T-helper 2 cell (primary cell): ENCODE measurements at places on chromosomes 12 and 14.

DNA sequence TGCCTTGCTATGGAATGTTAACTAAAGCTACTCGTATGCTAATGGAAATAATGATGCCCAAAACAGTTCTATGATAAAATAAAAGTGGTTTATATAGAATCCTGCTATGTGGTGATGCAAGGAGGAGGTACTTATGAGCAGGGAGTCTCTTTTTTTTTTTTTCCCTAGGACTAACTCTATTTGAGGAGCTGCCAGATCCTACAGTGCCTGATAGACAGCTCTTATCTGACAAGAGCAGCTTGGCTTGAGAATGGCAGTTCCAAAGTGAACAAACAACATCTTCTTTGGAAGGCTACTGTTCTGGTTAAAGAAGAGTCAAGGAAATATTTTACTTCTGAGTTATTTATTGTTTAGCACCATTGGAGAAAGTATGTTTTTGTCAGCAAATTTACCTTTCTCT is 10.2 kb upstream of the ACSM4 start:
- no peak for DNase-seq

DNA sequence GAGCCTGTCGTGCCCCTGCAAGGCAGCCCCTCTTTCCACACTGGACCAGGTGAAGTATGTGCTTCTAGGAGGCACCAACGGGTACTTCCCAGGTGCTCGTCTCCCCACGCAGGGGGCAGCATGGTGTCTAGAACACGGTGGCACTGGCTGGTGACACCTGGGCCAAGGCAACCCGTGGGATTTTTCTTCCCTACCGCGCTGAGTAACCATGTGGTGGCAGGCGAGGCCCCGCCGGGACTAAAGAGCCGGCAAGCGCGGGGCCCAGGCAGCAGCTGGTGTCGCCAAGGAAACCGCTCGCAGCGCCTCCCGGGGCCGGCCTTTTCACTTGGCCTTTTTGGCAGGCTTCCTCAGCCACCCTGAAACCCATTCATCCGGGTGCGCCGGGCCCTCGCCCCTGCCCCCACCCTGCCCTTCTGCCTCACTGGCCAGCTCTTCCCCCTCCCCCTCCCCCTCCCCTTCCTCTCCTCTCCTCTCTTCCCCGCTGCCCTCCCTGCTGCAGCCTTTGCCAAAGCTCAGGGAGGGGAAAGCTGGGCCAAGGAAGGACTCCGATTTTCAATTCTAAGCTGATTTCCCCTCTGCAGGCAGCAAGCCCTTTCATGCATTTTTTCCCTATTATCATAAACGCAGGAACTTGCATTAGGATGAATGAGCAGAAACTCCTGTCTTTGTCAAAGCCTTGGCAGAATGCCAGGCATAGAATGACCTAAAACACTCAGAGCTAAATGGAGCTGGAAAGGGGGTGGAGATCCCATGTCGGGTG is 81.2 kb downstream of the IRF2BPL start:
- DNase-seq: peak; percentile 81

- DNase-seq: no peak
These were observed 36.5 kb downstream of the LTBP2 start for GRCh38 chr14:74575507-74575906.

- DNase-seq: no peak
These were observed 25.7 kb downstream of the SPTSSA start for GRCh38 chr14:34436118-34436905.

- no peak for DNase-seq
These were observed 37.3 kb downstream of the FBLN5 start for GRCh38 chr14:91910196-91910595.
